Right kidney (tissue), 9 donors: ENCODE measurements at places on chromosomes 3 and 15.
A peak's percentile ranks its signal among the peaks of the same experiment; 100 is the strongest.

GRCh38 chr15:85091990-85092389, 110.3 kb downstream of the PDE8A start:
- no peak for DNase-seq

- no peak for DNase-seq
Observed at GRCh38 chr3:34157491-34157890, 359.1 kb downstream of the PDCD6IP start.

- DNase-seq = no peak
Observed at GRCh38 chr3:133445108-133445507, 45.3 kb downstream of the BFSP2 start.

GRCh38 chr3:49133226-49133951, 539 bp upstream of the LAMB2 start:
- DNase-seq = peak; percentile 84

DNA sequence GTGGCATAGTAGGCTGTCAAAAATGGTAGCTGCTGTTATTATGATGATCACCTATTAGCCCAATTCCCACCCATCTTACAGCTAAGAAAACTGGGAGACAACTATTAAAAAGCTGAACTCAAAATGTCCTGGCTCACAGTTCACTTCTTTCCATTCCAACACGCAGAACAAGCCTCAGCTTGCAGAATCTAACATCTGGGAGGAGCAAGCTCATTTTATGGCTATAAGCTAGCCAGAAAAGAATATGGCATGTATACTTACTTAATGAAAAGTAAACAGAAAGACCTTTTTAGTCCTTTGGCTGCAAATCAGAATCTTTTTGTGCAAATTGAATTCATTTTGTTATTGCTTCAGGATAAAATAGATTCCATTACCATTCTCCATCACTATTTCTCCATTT, 34.8 kb upstream of the CFAP20DC start:
- no peak for DNase-seq

- no peak for DNase-seq
Observed at GRCh38 chr15:40306908-40307307, 827 bp downstream of the PLCB2 start.

- DNase-seq = no peak
Observed at GRCh38 chr15:67096546-67097294, 31.3 kb downstream of the SMAD3 start.

- no peak for DNase-seq
Observed at GRCh38 chr15:75153565-75154276, 48.0 kb upstream of the C15orf39 start.

GRCh38 chr15:71951134-71951533, 140.8 kb downstream of the NR2E3 start:
- no peak for DNase-seq
